Stimulated activated naive CD8-positive, alpha-beta T cell treated with anti-CD3 and anti-CD28 coated beads, Interleukin-15, Interleukin-2, amounts not matched to agents 100 U/mL and 50 U/mL, for 24 hours (primary cell): ENCODE measurements at places on chromosomes 12 and 14.
A peak's percentile ranks its signal among the peaks of the same experiment; 100 is the strongest.

DNA sequence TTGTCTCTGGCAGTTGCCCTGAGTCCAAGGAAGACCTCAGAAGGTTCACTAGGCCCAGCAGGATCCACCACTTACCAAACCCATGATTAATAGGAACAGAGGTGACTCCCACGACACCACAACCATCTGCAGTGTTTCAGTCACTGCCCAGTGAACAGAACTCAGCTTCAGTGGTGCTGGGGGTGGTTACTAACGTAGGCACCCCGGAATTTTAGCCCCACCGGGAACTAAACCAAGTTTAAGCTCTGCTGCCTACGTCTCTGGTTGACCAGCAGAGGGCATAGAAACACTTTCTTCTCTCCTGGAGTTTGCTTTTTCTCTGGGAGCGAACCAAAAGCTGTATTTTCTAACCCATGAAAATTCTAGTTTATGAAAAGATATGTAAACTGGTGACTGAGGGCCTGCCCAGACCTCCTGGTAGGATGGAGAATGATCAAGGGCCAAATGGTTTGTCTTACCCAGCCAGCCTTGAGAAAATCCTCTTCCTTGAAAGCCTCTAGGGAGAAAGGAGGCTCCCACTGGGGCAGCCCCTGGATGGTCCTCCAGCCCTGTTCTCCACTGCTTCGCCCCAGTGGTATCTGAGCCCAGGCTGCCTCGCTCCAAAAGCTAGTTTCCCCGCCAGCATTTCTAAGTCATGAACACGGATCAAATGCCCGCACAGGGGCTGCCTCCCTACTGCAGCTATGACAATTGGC, 379.8 kb downstream of the DPF3 start:
- no peak for DNase-seq

DNA sequence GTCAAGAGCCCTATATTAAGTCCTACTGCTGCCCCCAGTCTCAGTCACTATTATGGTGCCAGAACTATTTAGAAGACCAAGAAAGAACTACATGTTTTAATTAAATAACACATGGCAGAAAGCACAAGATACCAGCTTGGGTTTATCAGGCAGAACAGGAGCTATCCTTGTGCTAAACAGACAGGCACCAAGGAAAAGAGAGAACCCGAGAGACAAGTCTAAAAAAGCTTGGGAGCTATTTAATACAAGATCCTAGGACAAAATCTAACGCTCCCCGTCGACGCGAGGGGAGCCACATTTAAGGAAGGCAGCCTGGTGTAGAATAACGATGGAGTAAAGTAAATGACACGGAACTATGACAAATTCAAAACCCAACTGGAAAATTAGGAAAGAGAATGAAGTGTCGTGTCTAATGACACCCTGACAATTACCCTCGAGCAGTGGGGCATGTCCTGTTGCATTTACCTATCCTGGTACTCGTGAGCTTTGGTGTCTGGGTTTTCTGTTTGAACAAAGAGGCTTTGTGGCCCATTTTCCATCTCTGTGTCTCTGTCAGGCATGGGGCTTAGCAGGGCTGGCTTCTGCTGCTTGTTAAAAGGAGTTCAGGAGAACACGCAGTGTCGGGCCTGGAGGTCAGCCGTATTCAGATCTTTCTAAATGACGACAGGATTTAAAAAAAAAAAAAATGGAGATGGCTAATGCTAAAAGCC, 140.6 kb downstream of the ETNK1 start:
- no peak for DNase-seq

- peak; percentile 91 for DNase-seq
These were observed 448.5 kb downstream of the TMEM121 start for GRCh38 chr14:105974902-105975301.

DNA sequence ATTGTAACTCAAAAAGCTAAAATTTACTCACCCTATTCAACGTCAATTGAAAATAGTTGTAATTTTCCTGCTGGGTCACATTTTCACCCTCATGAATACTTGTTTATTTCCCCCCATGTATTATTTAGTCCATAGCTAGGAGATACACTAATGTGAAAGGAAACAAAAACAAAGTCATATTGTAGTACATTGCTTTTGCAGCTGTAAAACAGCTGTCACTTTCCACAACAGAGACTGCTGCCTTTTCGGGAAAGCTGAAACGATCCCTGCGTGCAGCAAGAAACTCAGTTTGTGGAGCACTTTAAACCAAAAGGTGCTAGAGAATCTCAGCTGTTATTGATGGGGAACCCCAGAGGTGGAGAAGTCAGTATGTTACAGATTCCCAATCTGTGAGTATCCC, 4.3 kb downstream of the RACGAP1 start:
- DNase-seq, result no peak

DNA sequence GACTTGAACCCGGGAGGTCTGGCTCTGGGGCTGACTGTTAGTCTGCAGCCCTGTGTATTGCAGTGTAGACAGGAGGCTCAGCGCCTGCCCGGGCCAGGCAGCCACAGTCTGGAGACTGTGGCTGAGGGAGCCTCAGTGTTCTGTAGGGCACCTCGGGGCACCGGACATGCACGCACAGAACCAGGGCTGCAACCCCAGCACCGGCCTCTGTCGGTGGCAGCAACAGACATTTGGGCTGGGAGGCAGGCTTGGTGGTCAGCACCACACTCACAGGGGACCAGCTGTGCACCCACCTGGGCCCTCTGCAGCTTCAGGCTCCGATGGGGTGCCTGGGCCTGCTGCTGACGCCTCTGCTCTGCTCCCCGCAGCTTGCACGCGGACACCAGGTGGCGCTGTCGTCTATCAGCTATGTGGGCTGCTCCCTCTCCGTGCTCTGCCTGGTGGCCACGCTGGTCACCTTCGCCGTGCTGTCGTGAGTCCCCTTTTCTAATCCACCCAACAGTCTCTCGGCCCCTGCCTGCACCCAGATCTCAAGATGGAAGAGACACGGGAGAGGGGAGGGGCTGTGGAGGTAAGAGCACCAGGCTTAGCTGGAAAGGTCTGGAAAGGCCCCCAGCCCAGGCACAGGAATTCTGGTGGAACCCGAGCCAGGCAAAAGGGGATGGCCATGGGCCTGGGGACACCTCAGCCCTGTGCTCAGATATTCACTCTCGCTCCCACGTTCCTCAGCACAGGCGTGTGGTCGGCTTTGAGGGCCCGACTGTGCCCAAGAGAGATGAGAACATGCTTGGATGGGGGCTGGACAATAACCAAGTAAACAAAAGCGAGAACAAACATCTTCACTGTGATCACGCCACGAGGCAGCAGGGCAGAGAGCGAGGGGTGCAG, 151.0 kb downstream of the ADGRD1 start:
- peak; percentile 93 for DNase-seq
